Temporal lobe (tissue), 4 donors: ENCODE measurements at places on chromosomes 6 and 20. TPM values are rescaled to one million over a fixed set of nuclear protein-coding genes. Genes with fewer than 3 reads are reported as not detected.

The NKX2-4 gene
- not detected for total RNA-seq

The RAD21L1 gene
- under 0.01 TPM for total RNA-seq

The GRIK2 gene
- total RNA-seq: 78.2 TPM

The PACRG gene
- total RNA-seq: 5.4 TPM

The PACSIN1 gene
- 2.7 TPM for total RNA-seq

The FAM217A gene
- total RNA-seq: not detected

The C6orf15 gene
- total RNA-seq: not detected

The RNF182 gene
- 32.2 TPM for total RNA-seq

The GTSF1L gene
- total RNA-seq: not detected

The RCAN2 gene
- total RNA-seq: 10.8 TPM

The CST5 gene
- total RNA-seq: not detected

The ZNF334 gene
- 17.5 TPM for total RNA-seq

The ACSS2 gene
- 30.5 TPM for total RNA-seq

The SLC35F1 gene
- 80.4 TPM for total RNA-seq

The OARD1 gene
- total RNA-seq: 12.3 TPM

The CCN6 gene
- not detected for total RNA-seq

The KCNQ5 gene
- total RNA-seq: 17.2 TPM

The RAB44 gene
- total RNA-seq: under 0.01 TPM

The TRIM40 gene
- total RNA-seq: not detected

The CSNK2A1 gene
- total RNA-seq: 143 TPM

The CLVS2 gene
- total RNA-seq: 43.3 TPM

The PPP1R14C gene
- total RNA-seq: 48.7 TPM
